ENCODE measurements at places on chromosomes 1 and 21. TPM values are rescaled to one million over a fixed set of nuclear protein-coding genes. Genes with fewer than 3 reads are reported as not detected.

CKS1B gene
- polyA plus RNA-seq = 102 TPM

OR2G6 gene
- not detected for polyA plus RNA-seq

PROX1 gene
- 0.89 TPM for polyA plus RNA-seq

SLC35A3 gene
- polyA plus RNA-seq = 11.0 TPM

B3GALT2 gene
- polyA plus RNA-seq = 0.14 TPM

KHDC4 gene
- polyA plus RNA-seq = 8.0 TPM

DYNLT4 gene
- polyA plus RNA-seq = not detected

LAX1 gene
- 46.8 TPM for polyA plus RNA-seq

CAP1 gene
- 424 TPM for polyA plus RNA-seq

CDC42BPA gene
- not detected for polyA plus RNA-seq

ASB17 gene
- not detected for polyA plus RNA-seq

GLIS1 gene
- not detected for polyA plus RNA-seq

SLAMF9 gene
- not detected for polyA plus RNA-seq

LCE1A gene
- not detected for polyA plus RNA-seq

LIPI gene
- polyA plus RNA-seq = not detected

ENTREP3 gene
- polyA plus RNA-seq = 1.7 TPM

TMEM52 gene
- polyA plus RNA-seq = not detected

CYP4A11 gene
- not detected for polyA plus RNA-seq

C1QB gene
- polyA plus RNA-seq = not detected

KIAA1614 gene
- polyA plus RNA-seq = not detected

RHD gene
- polyA plus RNA-seq = 0.19 TPM

SCAF4 gene
- polyA plus RNA-seq = 49.9 TPM

DCDC2B gene
- polyA plus RNA-seq = not detected

SLC6A9 gene
- 0.19 TPM for polyA plus RNA-seq

FLG gene
- not detected for polyA plus RNA-seq

EVA1C gene
- 3.2 TPM for polyA plus RNA-seq
